Head of caudate nucleus (tissue), 42 donors: ENCODE measurements at places on chromosomes 6 and 20.

- DNase-seq, result peak; percentile 83
Observed at GRCh38 chr20:34709831-34710567, 5.9 kb downstream of the TP53INP2 start.

GRCh38 chr20:22810626-22811569, 224.2 kb upstream of the SSTR4 start:
- no peak for DNase-seq

DNA sequence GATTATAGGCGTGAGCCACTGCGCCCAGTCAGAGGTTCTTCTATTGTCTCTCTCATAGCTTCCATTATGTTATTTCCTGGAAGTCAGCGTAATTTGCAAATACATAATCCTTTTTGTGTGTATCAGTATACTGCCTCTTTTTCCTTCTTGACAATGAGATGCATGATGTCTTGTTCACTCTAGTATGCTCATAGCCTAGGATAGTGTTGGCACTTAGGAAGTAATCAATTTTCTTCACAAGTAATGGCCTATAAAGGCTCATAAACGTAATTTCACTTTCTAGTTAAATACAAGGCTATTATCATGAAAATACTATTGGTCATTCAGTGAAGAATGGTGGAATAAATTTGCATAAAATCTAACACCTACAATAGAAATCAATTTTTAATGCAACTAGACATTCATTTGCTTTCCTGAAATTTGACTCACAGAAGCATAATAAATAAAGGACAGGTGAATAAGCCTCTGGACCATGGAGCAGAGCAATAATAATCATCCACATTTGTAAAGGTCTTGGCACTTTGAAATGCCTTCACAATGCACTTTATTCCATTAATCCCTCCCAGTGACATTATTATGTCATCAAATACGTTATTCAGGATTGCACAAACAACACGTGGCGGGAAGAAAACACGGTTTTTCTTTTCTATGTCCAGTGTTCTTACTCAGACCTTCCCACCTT, 366.9 kb upstream of the BTBD3 start:
- DNase-seq, result no peak

DNA sequence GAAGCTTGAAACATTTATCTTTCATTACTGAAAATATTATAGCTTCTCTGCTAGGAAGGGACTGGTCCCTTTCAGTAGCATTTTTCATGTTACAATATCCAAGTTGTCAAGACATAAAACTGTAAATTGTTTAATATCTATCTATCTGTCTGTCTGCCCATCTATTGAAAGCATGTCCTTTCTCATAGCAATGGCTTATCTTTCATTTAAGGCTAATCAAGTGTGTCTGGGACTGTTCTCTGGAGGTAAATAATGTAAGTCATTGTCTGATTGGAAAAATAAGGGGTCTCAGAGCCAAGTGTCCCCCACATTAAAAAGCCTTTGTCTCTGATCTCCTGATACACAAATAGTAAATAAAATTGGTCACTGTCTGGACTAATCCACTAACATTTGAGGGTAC, 135.5 kb downstream of the PKHD1 start:
- no peak for DNase-seq

DNA sequence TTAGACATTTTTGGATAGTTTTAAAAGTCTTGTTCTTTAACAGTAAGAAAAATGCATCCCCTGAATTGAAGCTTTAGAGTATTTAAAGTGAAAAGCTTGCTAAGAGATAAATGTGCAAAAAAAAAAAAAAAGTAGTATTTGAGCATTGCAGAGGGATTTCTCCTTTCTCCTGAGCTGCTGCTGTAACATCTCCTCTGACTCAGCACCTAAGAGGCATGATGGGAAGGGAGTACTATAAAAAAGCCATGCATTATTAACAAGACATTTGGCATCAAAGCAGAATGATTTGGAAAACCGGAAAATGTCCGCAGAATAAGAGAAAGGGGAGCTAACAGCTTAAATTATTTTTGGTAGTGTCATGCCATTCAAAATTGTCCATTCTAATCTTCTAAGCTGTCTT, 27.9 kb downstream of the B4GALT5 start:
- no peak for DNase-seq

DNA sequence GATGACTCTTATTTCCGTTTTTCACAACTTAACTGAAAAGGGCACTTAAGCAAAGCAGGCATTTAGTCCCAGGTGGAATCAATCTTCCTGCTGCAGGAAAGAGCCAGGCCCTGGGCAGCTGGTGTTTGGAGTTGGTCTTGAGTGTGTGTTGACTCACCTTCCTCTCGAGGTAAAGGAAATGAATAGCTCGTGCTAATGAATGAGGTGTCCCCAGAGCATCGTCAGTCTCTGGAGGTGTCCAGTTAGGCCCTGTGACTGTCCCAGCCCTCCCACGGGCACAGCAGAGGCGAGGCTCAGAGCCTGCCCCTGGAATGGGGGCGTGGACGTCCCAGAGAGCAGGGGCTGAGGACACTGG, 277.7 kb downstream of the NRN1 start:
- no peak for DNase-seq

DNA sequence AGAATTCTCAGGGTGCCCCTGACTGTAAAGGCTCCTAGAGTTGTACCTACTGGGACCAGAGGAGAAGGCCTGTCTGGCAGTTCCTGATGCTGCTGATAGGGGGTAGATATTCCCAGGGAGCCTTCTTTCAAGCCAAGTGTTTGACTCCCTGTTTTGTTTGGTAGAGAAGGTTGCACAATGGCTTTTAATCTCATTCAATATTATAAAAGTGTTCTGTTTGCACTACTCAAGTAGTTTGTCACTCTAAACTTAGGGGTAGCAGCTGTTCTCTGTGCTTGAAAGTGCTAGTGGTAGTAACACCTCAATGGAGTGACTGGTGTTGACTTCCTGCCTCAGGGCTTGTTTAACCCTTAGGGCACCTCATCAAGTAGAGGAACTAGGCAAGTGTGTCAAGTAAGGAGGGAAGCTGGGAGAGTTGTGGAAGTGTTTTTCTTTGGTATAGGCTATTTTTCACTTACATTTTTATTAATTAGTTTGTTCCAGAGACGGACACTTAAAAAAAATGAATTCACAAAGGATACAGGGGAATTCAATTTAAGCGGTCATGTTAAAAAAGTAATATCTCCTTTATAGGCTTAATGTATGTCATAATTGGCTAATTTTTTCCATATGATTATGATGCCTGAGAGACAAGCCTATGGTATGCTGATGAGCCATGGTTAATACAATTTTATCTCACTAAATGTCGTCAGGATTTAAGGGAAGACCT, 38.1 kb downstream of the BICRAL start:
- no peak for DNase-seq

GRCh38 chr6:3348821-3349220, 90.1 kb downstream of the PSMG4 start:
- DNase-seq, result no peak

GRCh38 chr6:92292067-92292466, 1127.3 kb downstream of the EPHA7 start:
- DNase-seq, result no peak

DNA sequence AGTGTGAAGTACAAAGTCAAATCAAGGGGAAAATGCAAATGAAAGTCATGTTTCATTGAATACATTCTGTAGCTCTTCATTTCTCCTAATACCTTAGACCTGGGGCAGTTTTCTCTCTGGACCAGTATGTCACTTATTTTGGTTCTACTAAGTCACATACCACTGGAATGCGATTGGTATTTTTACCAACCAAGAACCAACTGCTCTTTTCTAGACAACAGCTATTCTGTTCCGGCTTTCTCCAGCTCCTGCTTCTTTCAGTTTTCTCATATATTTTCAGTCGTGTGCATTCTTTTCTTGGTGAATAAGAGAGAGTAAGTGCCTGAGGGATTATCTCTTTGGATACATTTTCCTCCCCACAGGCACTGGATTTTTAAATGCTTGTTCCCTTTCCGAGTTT, 39.2 kb upstream of the SPACA1 start:
- DNase-seq, result no peak

- no peak for DNase-seq
Observed at GRCh38 chr6:107103082-107103481, 12.2 kb downstream of the BEND3 start.

DNA sequence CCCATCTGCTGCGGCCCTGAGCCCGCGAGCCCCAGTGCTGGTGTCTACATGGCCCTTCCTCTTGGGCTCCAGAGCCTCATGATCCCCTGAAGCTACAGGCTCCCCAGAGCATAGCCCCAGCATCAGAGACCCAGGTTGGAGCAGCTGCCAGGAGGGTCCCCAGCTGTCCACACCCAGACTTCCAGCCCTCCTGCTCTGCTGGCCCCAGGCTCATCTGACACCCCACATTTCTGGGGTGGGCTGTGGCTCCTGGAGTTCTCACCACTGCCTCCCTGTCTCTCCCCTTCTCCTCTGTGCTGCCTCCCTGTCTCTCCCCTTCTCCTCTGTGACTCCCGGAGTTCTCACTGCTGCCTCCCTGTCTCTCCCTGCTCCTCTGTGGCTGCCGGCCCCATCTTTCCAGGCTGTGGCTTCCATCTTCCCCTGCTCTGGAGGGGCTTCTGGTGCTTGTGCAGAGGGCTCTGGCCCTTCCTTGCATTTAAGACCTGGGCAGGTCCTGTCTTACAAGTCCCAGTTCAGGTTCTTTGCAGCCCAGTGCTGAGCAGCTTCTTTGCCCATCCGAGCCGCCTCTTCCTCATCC, 108.1 kb downstream of the ERMARD start:
- no peak for DNase-seq

GRCh38 chr20:50464026-50464724, 46.0 kb upstream of the PTPN1 start:
- DNase-seq, result peak; percentile 51

- DNase-seq, result no peak
Observed at GRCh38 chr6:105272786-105273185, 93.0 kb upstream of the POPDC3 start.

- DNase-seq, result peak; percentile 78
Observed at GRCh38 chr6:35725721-35726438, 11.0 kb upstream of the ARMC12 start.

GRCh38 chr6:30234356-30234755, 21.1 kb upstream of the TRIM26 start:
- no peak for DNase-seq

DNA sequence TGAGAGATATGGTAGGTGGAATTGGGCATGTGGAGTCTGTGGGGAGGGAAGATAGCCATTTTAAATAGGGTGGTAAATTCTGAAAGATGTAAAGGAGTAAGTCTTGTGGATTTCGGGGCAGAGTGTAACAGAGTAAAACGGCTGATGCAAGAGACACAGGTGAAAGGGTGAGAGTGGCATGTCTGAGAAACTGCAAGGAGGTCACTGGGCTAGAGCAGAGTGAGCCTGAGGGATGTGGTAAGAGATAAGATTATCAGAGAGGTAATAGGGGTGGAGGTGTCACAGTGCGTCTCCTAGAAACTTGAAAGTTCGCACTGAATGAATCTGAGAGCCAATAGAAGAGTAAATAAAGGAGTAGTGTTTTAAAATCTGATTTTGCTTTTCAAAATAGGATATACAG, 308.1 kb downstream of the EPM2A start:
- no peak for DNase-seq

DNA sequence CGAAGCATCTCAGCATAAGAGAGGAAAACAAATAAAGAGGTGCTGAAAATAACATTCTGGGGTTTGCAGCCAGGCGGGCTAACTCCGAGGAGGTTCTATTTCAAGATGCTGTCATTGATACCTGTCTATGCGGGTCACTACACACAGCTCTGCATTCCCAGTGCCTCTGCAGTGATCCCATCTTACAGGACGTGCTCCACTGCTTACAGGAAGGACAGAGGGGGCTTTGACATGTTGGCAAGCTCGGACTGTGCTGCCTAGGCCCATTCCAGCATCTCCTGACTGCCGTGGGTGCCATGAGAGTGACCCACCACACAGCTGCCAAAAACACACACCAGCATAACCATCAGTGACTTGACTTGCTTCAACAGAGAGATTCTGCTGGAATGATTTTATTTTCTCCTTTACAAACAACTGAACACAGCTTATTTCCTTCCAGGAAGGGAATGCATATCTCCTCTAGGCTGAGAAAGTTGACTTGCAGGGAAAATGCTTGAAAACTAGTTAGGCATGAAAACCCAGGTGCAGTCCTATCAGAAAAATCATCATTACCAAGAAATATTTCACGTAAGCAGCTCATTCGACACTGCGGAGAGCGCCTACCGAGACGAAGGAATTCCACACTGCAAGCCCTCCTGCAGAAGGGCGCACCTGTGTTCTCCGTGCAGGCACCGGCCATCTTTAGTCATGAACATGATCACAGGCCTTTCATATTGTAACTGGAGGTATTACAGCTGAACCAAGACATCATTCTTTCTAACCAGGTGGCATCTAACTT, 62.5 kb downstream of the RAMACL start:
- no peak for DNase-seq

DNA sequence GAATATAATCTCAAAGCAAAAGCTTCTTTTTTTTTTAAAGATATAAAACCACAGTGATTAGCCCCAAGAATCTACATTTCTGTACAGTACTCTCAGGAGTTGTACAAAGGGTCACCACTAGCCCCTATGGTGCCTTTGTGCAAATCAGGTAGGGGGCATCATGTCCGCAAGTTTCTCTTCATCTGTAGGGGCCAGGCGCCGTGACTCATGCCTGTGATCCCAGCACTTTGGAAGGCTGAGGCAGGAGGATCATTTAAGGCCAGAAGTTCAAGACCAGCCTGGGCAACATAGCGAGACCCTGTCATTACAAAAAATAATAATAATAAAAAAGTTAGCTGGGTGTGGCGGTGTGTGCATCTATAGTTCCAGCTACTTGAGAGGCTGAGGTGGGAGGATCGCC, 63.9 kb downstream of the ZMYND8 start:
- no peak for DNase-seq

- no peak for DNase-seq
Observed at GRCh38 chr6:42509765-42510164, 54.1 kb upstream of the UBR2 start.

- DNase-seq, result no peak
Observed at GRCh38 chr6:105250533-105250932, 70.7 kb upstream of the POPDC3 start.

- DNase-seq, result no peak
Observed at GRCh38 chr6:100160930-100161329, 166.9 kb upstream of the MCHR2 start.

DNA sequence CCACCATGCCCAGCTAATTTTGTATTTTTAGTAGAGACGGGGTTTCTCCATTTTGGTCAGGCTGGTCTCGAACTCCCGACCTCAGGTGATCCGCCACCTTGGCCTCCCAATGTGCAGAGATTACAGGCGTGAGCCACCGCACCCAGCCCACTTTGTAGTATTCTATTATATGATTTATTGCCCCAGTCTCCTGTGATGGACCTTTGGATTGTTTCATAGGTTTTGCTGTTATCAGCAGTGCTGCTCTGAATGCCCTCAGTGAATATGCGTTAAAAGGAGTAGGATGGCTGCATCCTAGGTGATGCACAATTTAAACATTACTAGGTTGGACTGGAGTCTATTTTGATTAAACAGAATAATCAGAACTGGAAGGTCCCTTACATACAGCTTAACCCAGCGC, 10.3 kb downstream of the ID1 start:
- no peak for DNase-seq

GRCh38 chr20:62488470-62488869, 12.7 kb upstream of the GATA5 start:
- no peak for DNase-seq
